ENCODE measurements at places on chromosomes 16 and 17. TPM values are rescaled to one million over a fixed set of nuclear protein-coding genes. Genes with fewer than 3 reads are reported as not detected.

The CFAP20 gene
- 37.6 TPM for total RNA-seq

The SECTM1 gene
- 12.6 TPM for total RNA-seq

The SLC25A39 gene
- total RNA-seq, result 83.6 TPM

The AMZ2 gene
- total RNA-seq, result 224 TPM

The CHCT1 gene
- 0.67 TPM for total RNA-seq

The ZFP3 gene
- 3.6 TPM for total RNA-seq

GRCh38 chr17:9587969-9588656, 11.7 kb downstream of the CFAP52 start:
- DNase-seq, result no peak

DNA sequence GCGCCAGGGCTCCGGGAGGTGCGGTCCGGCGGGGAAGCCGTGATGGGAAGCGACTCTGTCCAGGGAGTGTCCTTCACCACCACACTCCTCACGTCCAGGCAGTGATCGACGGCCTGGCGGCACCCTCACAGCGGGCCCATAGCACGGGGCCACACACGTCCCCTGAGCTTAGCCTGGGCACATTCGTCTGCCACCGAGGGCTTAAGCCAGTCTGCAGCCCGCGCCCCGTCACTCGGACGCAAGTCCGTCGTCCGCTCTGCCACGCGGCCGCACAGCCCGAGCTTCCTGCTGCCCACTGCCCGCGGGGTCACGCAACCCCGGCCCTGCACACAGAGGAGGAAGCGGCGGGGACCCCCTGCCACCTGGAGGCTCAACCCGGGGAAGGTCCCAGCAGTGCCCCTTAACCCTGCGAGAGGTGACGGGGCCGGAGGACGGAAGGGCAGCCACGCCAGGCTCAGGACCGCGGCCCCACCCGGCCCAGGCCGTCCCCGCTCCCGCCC, 3.0 kb upstream of the TBX2 start:
- no peak for DNase-seq

DNA sequence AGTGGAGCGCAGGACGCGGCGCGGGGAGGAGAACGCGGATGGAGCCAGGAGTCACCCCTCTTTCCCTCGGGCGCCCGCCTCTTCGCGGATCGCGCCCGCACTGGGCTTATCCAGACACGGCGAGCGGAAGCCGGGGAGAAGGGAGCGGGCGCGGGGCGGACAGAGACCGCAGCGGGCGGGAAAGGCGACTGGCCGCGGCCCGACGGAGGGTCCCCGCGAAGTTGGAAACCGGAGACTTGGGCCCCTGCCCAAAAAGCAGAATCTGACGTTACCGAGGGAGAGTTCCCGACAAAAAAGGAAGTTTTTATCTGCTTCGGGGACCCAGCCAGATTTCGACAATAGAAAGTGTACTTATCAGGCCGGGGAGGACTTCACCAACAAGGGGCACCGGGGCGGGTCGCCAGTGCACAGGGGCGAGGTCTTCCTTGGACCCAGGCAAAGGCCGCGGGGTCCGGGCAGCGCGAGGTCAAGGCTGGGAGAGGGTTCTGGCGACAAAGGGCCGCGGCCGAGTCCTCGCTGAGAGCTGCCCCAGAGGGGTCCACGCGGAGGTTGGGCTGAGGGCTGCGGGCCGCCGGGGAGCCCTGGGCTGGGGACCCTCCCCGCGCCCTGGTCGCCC, 519 bp downstream of the ST6GALNAC2 start:
- DNase-seq, result peak; percentile 47

GRCh38 chr17:44282264-44282663, 14.3 kb upstream of the SLC4A1 start:
- DNase-seq, result no peak

- DNase-seq, result peak; percentile 68
Observed at GRCh38 chr16:85316321-85316919, 204.1 kb upstream of the CIBAR2 start.

GRCh38 chr16:73053364-73054124, 5.6 kb upstream of the ZFHX3 start:
- no peak for DNase-seq

- DNase-seq, result no peak
Observed at GRCh38 chr16:66254751-66255150, 111.7 kb upstream of the CDH5 start.

DNA sequence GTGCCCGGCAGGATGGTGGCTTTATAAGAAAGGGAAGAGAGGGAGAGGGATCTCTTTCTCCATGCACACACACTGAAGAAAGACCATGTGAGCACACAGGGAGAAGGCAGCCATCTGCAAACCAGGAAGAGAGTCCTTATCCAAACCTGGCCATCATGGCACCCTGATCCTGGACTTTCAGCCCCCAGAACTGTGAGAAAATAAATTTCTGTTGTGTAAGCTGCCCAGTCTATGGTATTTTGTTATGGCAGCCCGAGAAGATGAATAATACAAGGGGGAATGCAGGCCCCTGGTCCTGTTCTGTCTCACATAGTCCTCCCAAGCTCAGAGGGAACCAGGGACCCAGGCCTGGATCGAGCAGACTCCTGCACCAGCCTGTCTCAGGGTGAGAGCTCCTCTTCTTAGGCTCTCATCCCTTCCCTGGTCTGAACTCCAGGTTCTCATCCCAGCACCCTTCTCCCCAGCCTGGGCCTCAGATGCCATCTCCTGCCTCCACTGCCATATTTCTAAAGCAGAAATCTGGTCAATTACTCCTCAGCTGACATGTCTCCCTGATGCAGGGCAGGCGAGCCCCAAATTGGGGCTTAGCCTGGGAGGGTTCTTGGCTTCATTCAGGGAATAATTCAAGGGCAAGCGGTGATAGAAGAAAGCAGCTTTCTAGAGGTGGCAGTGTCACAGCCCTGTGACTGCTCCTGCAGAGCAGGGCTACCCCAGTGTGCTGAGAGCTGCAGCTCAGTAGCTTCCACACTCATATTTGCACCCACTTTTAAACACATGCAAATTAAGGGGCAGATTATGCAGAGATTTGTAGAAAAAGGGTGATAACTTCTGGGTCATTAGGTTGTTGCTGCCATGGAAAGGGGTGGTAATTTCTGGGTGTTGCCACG, 28.8 kb downstream of the IGFBP4 start:
- DNase-seq, result no peak

GRCh38 chr17:19517699-19518098, 16.0 kb upstream of the SLC47A1 start:
- no peak for DNase-seq

- no peak for DNase-seq
Observed at GRCh38 chr17:75922963-75923874, 17.6 kb downstream of the FBF1 start.

- no peak for DNase-seq
Observed at GRCh38 chr16:9199311-9199710, 107.9 kb downstream of the HAPSTR1 start.

- peak; percentile 52 for DNase-seq
Observed at GRCh38 chr17:43832976-43833829, at the start of gene MPP3. Gene MPP3 (minus strand): TSS chr17:43833146. CDS start chr17:43831906, 1,240 bp downstream.

GRCh38 chr16:30406795-30407101, 658 bp upstream of the ZNF771 start:
- no peak for DNase-seq

- DNase-seq, result no peak
Observed at GRCh38 chr16:86398622-86399021, 111.7 kb upstream of the FOXF1 start.

GRCh38 chr17:17880577-17881196, 43.9 kb upstream of the SREBF1 start:
- no peak for DNase-seq

DNA sequence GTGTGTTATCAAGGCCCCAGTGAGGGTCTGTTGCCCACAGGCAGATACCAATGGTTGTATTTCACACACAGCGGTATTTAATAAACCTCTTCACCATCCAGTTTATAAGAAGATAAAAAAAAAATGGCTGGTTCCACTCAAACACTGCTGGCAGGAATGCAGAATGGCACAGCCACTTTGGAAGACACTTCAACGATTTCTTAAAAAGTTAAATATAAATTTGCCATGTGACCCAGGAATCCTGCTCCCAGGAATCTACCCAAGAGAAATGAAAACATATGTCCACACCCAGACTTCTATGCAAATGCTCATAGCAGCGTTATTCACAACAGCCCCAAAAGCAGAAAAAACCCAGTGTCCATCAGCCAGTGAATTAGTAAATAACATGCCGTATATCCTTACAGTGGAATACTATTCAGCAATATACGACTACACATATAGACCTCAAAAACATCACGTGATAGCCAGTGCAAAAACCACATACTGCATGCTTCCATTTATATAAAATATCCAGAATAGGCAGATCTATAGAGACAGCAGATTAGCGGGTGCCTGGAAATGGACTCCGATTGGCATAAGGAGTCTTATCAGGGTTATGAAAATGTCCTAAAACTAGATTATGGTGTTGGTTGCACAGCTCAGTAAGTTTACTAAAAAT, 38.7 kb downstream of the XYLT1 start:
- DNase-seq, result no peak

- DNase-seq, result no peak
Observed at GRCh38 chr17:2094891-2095535, 40.1 kb downstream of the HIC1 start.

GRCh38 chr17:68185820-68186219, 62.0 kb upstream of the AMZ2 start:
- DNase-seq, result no peak

- DNase-seq, result peak; percentile 79
Observed at GRCh38 chr16:89860747-89861304, 12.6 kb upstream of the TCF25 start.

- DNase-seq, result no peak
Observed at GRCh38 chr16:84072014-84072413, 29.4 kb upstream of the SLC38A8 start.

DNA sequence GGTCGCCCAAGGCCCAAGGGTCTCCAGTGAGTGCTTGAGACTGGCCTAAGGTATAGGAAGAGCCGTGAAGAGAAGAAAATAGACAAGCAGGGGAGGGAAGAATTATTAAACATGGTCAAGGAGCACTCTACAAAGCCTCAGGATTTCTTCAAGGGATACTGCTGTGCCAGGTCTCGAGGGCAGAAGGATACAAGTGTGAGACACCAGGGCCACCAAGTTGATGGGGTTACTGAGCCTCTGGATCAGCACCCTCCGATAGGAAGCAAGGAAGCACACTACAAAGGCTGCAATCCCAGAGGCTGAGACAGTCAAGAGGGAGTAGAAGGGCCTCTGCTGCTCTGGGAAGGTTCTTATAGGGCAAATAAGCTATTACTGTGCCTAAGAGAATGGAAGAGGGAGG, 6.5 kb downstream of the SUPT4H1 start:
- DNase-seq, result no peak

DNA sequence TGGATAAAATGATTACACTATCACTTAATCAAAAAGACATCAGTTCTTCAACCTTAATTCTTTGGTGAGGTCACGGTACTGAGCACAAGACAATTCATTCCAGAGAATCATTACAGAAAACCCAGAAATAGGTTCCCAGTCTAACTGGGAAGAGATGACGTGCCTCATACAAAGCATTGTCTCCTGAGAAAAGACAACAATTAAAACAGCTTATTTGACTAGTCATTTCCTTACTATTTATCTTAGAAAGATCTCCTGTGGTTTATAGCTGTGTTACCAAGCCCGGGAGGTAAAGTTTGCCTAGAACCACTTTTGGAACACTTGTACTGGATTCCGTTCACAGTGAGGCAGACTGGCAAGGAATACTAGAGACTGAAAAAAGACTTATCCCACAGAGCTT, 5.1 kb downstream of the PHF12 start:
- no peak for DNase-seq

- peak; percentile 68 for DNase-seq
Observed at GRCh38 chr17:67434061-67434525, 57.0 kb downstream of the PITPNC1 start.

DNA sequence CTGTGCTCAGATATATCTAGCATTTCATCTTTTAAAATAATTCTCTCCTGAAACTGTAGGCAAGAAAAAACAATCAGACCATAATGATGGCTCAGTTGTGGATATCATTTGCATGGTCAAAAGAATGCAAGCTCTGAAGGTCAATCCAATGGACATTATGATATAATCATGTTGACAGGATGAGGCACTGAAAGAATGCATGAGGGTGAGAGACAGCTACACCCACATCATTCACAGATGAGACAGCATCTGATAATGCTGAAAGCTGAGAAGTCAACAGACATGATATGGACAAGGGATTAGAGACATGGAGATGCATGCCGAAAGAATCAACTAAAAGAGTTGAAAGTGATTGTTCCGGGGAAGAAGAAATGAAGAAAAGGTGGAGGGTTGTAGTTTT, 346.4 kb upstream of the CDH5 start:
- DNase-seq, result no peak

- peak; percentile 10 for DNase-seq
Observed at GRCh38 chr16:228151-228851, 948 bp downstream of the LUC7L start.

- no peak for DNase-seq
Observed at GRCh38 chr17:1539811-1540210, 22.8 kb downstream of the PITPNA start.
